C1 segment of cervical spinal cord (tissue), 14 donors: ENCODE measurements at places on chromosomes 11 and 22.

DNA sequence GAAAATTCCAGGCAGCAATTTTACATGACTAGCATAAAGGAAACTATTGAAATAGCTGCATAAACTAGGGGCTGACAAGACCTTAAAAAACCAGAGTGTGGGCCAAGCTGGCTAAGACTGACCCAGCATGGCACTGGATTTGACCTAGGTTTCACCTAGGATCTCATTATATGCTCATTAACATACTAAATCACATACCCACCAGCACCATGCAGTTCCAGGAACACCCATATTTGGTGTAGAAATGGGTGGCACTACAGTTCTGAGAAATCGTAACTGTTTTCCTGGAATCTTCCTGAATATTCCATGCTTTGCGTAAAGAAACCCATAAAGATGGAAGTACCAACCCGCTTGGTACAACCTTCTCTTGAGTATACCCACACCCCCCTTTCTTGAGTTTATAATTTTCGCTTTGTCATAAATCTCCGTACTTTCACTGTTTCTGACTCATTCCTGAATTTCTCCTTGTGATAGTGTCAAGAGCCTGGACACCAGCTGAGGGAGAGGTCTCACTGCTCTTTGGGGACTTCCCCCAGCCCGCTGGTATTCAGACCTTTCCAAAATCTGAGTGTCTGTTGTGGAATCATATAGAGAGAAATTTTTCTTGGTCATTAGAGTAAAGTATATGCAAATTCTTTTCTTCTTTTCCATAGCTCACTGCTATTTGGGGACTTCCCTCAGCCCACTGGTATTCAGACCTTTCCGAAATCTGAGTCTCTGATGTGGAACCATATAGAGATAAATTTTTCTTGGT is 55.1 kb downstream of the MTMR3 start:
- no peak for DNase-seq

- no peak for DNase-seq
Measured at GRCh38 chr11:20033806-20034205, 126.5 kb downstream of the DBX1 start.

DNA sequence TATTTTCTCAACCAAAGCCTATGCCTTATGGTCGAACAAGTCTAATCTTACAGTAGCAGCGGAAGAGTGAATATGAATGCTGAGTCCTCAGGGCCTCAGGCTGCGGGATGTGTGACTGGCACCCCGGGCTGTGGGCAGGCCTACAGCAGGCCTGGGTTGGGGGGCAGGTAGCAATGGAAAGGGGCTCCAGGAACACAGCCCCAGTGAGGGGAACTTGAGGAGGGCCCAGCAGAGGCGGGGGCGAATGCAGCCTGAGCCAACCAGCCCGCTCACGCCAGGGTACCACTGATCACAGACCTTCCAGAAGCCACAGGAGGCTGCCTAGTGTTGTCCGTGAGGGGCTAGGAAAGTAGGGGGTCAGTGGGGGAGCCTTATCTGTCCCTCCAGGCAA is 11.3 kb upstream of the CD5 start:
- no peak for DNase-seq

DNA sequence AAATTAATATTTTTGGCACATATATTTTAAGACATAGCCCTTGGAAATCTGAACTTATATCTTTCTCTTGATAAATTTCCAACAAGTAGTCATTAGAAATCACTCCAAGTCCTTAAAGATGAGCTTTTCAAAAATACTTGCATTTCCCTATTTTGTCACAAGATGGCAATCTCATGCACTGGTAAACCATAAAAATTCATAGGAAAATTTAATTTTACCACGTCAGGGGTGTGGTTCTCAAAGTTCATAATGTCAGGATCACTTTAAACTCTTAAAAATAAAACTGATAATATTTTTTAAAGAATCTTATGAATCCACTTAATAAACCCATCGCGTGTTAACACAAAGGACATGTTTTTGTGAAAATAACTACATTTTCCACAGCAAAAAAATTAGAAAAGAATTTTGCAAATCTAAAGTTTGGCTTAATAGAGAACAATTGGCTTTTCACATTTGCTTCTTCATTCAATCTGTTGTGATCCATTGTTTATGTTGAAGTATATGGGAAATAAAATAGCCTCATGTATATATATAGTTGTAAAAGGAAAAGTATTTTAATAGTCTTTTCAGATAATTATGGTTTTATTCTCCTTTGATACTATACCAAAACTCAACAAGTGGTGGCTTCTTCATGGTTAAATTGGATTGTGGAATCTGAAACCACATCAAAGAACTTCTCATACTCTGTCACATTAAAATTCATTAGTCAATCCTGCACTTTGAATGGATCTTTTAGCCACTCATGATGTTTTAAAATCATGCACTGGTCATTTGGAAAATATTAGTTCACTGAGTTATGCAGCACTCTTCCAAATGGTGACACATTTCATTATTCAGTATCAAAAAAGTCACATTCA is 169.1 kb downstream of the CADM1 start:
- DNase-seq = no peak

DNA sequence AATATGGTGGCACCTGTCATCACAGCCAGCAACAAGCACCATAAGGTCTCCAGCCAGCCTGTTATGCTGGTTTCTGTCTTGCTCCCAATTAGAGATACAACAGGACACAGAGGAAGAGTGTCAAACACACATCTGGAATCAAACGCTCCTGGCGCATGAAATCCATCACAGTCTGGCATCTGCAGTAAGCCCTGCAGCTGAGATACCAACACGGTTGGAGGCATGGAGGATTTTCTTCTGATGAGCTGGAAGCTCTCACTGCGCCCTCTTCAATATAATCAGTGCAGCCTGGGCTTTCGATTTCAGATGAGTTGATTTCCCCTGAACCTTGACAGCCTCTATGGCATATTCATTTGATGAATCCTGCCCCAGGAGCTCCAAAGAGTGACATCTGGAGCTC is 27.8 kb upstream of the CARS1 start:
- no peak for DNase-seq

GRCh38 chr22:44371741-44372525 is 59.2 kb upstream of the SHISAL1 start:
- DNase-seq = no peak

DNA sequence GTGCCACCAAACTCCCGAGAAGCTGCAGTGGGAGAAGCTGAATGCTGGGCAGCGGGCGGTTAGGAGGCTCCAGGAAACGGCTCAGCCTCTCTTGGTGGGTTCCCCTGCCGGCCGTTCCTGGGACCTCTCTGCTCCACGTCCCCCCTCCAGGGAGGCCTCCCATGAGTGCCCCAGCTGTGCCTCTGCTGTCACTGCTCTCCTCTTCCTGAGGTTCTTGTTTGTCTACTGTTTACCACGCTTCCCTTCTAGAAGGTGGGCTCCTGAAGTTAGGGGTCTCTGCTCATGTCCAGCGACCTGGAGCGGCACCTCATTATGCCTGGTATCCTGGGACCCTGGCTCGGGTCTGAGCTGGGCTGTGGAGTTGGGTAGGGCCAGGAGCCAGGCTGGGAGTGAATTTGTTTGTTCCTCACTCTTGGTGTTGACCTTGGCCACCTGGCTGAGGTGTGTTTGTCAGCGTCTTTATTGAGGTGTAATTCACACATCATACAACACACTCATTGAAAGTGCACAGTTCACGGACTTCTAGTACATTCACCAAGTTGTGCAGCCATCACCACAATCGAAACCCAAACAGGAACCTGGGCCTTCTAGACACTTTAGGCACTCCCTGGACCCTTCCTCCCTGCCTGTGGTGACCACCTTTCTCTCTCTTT is 37.8 kb upstream of the GRAMD4 start:
- no peak for DNase-seq

- DNase-seq = no peak
Measured at GRCh38 chr22:19705181-19705934, 8.9 kb upstream of the SEPTIN5 start.

DNA sequence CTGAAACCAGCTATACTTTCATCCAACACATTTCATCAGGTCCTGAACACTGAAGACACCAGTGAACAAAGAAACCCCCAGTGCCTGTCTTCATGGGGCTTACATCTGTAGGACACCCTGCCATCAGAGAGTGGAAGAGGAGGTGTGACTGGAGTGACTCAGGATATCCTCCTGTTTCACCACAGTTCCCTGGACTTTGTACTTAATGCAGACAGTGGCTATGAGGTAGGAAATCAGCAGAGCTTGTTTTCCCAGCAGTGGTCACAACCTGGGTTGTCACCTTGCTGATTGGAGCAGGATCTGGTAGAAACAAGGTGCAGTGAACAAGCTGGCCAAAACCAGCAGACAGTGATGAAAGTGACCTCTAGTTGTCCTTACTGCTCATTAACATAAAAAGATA is 128.8 kb downstream of the KIRREL3 start:
- DNase-seq = no peak

GRCh38 chr11:47383071-47383470 is 4.7 kb upstream of the SPI1 start:
- DNase-seq = no peak

DNA sequence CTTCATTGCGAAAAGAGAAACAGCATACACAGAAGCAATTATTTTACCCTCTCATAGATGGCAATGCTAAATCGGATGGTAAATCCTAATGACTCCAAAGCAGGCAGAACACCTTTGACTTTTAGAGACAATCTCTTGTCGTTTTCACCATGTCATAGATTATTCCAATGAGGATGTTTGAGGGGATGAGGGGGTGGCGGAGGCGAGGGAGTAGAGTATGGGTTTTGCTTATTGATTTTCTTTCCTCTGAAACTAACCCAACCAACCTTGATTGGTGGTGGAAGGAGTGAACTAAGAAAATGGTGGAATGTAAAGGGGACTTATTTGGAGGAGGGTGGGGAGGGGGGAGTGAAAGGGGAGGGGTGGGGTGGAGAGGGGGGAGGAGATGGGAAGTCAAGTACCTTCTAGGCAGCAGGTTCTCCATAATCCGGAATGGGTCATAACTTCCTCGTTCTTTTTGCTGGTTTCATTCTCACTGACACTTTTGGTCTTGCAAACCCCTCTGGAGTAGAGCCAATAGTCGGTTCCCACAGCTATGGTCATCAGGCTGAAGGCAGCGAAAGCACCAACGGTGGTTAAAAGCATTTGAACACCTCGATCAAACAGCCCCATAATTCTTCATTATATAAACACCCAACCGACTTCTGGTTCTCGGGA is 1.5 kb downstream of the CACNG2 start:
- no peak for DNase-seq

DNA sequence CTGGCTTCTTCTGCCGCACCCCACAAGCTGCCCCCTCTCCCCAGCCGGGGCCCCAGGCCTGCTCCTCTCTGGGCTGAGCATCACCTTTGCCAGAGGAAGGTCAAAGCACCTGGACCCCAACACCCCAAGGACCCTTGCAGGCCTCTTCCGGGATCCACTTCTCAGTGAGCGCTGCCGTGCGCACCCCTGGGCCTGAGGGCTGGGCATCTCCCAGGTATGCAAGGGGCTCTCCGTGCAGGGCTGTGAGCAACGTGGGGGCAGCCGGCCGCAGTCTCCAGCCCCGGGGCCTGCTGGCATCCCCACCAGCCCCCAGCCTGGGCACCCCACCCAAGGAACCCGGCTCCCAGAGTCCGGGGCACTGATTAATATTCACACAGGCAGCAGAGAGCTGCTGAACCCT is 64.0 kb downstream of the BRD1 start:
- DNase-seq = no peak

- no peak for DNase-seq
Measured at GRCh38 chr11:128620309-128621100, 33.1 kb upstream of the ETS1 start.

GRCh38 chr22:30195245-30196140 is 51.1 kb downstream of the LIF start:
- no peak for DNase-seq

DNA sequence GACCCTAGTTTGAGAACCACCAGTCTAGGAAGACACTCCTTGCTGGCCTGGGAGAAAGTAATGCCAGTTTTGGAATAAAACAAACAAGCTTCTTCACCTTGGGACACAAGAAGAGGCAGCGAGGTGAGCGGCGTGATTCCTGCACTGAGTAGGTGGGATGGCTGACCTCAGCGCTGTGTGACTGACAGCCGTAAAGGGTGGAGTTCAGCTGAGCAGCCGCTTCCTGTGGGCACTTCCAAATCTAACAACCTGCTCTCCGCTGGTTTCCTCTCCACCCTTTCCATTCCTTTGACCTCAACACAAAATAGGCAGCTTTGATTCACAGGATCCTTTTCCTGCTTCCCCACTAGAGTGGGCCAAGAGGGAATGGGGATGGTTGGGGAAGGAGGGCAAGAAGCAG is 45.8 kb downstream of the PC start:
- no peak for DNase-seq

GRCh38 chr22:40560551-40560950 is 76.0 kb downstream of the MRTFA start:
- DNase-seq = no peak

DNA sequence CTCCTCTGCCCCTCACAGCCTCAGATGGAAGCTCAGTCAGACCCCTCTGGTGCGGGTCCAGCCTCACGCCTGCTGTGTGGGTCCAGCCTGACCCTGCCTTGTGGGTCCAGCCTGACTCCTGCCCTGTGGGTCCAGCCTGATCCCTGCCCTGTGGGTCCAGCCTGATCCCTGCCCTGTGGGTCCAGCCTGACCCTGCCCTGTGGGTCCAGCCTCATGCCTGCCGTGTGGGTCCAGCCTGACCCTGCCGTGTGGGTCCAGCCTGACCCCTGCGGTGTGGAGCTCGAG is 445.3 kb downstream of the BRD1 start:
- no peak for DNase-seq

GRCh38 chr11:119696378-119697222 is 32.4 kb downstream of the NECTIN1 start:
- no peak for DNase-seq

DNA sequence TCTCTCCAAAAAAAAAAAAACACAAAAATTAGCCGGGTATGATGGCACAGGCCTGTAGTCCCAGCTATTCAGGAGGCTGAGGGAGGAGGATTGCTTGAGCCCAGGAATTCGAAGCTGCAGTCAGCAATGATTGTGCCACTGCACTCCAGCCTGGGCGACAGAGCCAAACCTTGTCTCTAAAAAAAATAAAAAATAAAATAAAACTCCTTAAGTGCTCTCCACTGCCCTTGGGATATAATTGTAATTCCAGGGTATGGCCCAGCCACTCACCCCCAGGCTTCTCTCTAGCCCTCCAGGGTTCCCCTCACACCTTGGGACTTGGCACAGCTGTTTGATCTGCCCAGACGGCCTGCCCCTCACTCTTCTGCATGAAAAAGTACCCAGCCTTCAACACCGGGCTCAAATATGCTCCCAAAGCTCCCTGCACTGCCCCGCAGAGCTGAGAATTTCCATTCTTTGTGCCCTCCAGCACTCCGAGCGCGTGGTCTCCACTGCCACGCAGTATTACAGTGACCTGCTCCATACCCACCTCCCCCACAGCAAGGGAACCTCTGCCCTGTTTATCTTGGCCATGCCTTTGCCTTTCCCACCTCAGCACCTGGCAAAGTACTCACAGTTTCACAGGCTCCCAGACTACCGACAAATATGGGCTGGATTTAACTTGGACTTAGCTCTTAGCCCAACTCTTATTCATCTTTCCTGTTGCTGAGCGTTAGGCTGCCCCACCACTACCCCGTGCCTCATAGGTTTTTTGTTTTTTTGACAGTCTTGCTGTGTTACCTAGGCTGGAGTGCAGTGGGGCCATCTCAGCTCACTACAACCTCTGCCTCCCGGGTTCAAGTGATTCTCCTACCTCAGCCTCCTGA is 7.6 kb upstream of the FTH1 start:
- DNase-seq = no peak
